ENCODE measurements at places on chromosomes 12 and 14.

DNA sequence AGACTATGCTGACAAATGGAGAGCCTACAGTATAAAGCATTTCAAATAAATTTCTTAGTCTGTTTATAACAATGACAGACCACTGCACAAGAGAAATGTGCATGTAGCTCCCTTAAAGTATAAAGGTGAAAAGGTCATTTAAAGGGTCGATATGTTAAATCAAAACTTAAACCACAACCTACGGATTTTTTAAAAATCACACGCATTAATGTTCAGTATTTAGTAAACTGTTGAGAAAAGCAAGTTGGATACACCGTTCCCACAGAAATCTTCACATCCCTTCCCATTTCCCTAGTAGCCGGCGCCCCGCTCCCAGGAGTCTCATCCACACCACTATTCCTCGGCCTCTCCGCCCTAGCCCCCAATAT lies 614 bp downstream of the FKBP3 start:
- DNase-seq: no peak

GRCh38 chr12:118553856-118554504 lies 177.6 kb downstream of the SUDS3 start:
- no peak for DNase-seq

GRCh38 chr12:113988976-113989375 lies 22.9 kb upstream of the RBM19 start:
- no peak for DNase-seq

DNA sequence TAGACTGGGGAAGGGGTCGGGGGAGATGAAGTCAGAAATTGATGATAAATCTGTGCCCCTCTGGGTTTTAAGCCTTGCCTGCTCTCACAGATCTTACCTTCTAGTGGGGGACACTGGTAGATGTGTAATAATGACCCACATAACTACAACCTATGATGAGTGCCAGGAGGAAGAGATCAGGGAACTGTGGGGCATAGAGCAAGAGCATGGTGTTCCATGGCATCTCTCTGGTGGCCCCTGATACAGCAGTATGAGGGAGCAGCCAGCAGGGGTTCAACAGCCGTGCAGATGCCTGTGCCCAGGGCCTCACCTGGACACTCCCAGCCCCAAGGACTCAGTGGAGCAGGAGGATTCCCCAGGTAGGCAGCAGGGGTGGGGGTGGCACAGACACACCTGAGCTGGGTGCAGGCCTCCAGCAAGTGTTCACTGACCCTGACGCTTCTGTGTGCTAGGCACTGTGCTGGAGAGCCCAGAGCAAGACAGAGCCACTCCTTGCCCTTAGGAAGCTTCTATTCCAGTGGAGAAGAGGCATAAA lies 5.0 kb downstream of the ACACB start:
- DNase-seq: no peak

DNA sequence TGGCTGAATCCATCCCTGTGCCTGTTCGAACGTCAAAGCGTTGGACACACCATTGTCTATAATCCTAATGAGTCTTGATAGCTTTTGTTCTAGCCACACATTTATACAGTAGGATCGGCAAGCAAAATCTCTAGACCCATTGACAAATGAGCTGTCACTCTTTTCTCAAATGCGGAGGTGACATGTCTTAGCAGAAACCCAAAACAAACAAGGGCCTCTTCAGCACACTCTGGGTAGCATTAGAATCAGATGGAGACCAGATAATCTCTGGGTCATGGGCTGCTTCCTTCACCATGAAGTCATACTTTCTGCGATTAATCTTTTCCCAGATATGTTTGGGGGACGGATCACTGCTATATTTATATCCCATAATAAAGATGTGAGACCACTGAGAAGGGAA lies 100.2 kb downstream of the PLXNC1 start:
- DNase-seq: no peak

DNA sequence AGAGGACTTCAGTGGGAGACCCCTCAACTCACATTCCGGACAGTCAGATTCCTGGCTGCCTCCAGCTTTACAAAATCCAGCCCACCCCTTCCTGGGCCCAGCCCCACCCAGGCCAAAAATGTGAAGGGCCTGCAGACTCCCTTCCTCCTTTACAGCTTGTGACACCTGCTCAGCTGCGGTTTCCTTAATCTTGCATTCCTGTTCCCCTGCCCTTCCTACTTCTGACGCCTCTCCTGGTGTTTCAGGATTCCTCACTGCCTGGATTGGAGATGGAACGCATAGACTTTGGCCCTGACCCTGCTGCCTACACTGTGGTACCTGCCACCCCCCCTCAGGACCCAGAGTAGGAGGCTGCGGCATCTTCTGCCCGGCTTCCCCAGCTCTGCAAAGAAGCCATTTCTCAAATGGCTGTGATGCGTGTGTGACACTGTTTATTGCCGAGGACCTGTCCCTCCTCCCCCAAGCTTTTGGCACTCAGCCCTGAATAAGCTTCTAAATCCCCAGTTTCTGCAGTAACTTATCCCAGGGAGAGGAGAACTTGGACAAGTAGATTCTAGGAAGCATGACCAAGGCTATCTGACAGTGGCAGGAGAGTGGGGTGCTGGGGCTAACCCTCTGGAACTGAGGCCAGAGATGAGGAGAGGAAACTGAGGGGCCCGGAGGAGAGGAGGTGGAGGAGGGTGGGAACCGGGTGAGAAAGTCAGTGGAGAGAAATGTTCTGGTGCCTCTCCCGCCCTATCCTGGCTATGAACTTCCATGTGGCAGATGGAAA lies 24.9 kb upstream of the BCDIN3D start:
- DNase-seq: no peak

DNA sequence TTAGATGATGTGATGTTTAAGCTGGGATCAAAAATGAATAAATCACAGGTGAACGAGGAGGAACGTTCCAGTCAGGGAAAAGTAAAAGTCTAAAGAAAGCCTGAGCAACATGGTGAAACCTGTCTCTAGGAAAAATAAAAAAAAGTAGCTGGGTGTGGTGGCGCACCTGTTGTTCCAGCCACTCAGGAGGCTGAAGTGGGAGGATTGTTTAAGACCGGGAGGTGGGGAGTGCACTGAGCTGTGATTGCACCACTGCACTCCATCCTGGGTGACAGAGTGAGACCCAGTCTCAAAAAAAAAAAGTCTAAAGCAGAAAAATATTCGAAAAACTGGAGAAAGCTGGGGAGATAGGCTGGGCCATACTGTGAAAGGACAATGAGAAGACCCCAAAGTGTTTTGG lies 39.2 kb upstream of the SOCS2 start:
- DNase-seq: no peak

- no peak for DNase-seq
These were observed 113.7 kb upstream of the NCOR2 start for GRCh38 chr12:124680863-124681778.

- DNase-seq: no peak
These were observed 191.3 kb downstream of the ANO6 start for GRCh38 chr12:45406988-45407850.

- DNase-seq: no peak
These were observed 243.5 kb downstream of the TMEM132C start for GRCh38 chr12:128510511-128510910.

DNA sequence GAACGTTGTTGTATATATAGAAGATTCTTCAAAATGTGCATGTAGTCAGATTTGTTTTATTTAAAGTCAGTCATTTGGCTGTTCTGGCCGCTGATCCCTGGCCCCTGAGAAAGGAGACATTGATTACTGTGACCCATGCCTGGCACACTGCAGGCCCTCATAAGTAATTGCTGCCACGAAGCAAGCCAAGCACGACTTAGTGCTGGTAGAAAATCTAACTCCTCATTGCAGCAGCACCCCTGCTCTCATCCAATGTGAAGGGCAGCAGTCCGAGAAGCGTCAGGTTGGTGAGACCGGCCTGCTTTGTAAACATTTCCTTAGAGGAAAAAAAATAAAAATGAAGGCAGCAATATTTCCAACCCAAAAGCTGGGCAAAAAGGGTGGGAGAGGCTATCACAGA lies 22.8 kb upstream of the TMTC2 start:
- no peak for DNase-seq

DNA sequence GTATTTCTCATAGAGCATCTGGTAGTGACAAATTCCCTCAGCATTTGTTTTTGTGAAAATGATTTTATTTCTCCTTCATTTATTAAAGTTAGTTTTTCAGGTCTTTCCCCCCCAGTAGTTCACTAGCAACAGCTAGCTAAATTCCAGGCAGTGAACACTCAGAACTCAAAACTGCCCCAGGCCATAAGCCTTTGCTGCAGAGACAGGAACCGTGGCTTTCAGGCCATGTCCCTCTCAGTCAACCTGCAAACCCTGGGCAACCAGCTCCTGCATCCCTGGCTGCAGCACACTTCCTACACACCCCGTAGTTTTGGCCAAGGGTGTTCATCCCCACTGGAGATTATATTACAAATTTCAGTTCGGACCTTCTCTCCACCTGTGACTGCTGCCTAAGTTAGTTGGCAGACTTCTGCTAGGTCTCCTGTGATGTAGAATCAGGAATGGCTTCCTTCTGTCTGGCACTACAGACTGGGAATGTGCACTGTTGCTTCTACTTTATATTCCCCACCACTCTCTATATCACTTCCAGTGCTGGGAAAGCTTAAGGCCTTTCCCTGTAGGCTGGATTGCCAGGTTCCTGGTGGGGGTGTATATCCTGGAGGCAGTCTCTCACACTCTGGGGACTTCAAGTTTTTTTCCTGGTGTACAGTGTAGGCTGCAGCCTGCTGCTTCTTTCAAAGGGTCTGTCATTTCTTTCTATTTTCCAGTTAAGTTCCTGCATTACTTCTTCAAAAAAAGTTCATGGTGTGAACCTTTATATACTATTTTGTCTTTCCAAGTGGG lies 924.4 kb upstream of the LRFN5 start:
- no peak for DNase-seq

- DNase-seq: no peak
These were observed 123.3 kb downstream of the PAPOLA start for GRCh38 chr14:96625426-96625985.

DNA sequence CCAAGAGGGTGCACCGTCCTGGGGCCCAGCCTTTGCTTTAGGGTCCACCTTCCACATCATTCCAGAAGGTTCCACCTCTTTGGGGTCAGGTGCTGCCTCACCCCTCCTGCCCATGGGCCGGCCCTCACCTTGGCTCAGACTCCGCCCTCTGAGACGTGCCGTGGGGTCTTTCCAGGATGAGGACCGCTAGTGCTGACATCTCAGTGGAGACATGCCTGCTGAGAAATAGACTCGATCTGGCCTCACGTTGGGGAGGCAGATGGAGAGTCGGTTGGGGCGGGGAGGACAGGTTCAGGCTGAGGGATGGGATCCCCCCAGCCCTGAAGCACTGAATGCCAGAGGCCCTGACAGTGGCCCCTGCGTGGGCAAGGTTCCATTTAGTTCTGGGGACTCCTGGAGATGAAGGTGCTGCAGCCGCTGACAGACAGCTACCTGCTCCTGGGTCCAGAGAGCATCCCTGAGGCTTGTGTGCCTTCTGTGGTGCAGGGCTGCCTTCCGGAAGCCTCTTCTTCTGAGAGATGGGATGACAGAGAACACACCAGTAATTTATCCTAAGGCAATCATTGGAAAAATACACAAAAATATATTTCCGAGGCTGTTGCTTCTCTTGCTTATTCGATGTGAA lies 185.3 kb downstream of the KIF26A start:
- DNase-seq: no peak

GRCh38 chr14:51711505-51711904 lies 59.8 kb downstream of the FRMD6 start:
- no peak for DNase-seq

- no peak for DNase-seq
These were observed 481.4 kb downstream of the TRHDE start for GRCh38 chr12:72753571-72753970.

- peak; percentile 62 for DNase-seq
These were observed 551 bp downstream of the METTL1 start for GRCh38 chr12:57771236-57771872.

GRCh38 chr14:61129168-61129745 lies 148.2 kb downstream of the SLC38A6 start:
- DNase-seq: no peak

- DNase-seq: no peak
These were observed 148.6 kb downstream of the ANO4 start for GRCh38 chr12:100942984-100943749.

DNA sequence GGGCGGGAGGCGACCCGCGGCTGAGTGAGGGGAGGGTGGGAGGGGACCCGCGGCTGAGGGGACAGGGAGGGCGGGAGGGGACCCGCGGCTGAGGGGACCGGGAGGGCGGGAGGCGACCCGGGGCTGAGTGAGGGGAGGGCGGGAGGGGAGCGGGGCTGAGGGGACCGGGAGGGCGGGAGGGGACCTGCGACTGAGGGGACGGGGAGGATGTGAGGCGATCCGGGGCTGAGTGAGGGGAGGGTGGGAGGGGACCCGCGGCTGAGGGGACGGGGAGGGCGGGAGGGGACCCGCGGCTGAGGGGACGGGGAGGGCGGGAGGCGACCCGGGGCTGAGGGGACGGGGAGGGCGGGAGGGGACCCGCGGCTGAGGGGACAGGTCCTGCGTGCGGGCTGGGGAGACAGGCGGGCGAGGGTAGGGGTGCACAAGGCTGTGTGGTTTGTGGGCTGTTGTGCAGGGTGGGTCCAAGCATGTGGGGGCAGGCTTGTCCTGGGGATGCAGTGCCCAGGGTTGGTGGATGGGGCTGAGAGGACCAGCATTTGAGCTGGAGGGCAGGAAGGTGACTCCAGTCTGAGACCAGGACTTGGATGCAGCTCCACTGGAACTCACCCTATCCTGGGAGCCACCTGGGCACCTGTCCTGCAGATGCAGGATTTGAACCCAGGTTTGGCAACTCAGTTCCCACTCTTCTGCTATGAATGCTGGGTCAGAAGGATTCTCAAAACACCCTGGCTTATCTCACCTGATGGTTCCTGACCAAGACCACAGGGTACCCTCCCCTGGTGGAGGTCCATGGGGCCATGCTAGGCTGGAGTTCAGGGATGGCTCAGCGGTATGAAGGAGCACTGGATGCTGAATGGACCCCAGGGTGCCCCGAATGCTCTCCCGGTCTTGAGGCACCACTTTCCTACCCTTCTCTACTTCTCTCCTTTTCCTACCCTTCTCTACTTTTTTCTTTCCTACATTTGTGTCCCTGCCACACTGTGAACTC lies 9.4 kb downstream of the PLD4 start:
- DNase-seq: no peak

GRCh38 chr12:119758234-119758633 lies 90.3 kb downstream of the PRKAB1 start:
- no peak for DNase-seq

DNA sequence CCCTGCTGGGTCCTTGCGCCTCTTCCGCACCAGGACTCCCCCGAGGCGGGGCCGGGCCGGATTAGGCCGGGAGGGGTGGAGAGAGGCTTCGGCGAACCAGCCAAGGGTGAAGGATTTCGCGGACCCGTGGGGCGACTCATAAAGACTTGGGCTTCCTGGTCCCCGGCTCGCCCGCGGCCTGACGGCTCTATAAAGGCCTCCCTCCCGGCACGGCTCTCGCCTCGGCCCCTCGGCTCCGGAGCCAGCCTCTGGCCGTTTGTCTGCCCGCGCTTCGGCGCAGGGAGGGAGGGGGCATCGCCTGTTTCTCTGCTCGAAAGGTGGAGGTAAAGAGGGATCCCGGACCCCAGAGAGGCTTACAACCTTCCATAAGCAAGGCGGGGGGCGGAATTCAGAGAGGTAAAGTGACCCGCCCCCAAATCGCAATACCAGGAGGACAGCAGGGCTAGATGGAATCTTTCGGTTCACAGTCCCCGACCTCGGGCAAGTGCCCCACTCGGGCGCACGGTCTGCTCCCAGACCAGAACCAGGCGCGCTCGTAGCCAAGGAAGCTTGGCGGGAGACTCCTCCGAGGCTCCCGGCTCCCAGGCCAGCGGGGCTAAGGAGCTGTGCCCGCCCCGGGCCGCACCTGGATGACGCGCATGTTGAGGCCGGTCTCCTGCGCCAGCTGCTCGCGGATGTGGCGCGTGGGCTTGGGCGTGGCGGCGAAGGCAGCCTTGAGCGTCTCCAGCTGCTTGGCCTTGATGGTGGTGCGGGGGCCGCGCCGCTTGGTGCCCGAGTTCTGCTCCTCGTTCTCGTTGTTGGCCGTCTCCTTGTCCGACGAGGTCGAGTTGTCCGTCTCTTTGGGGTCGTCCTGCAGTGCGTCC lies 3.9 kb downstream of the LHX5 start:
- no peak for DNase-seq

Data from activated CD4-positive, CD25-positive, alpha-beta regulatory T cell treated with anti-CD3 and anti-CD28 coated beads, Interleukin-2, amount 50 U/mL, for 16 hours (primary cell).